HepG2 (cell line): ENCODE measurements at places on chromosomes 4 and X. TPM values are rescaled to one million over a fixed set of nuclear protein-coding genes. Genes with fewer than 3 reads are reported as not detected.

MAGEC2 gene
- total RNA-seq: not detected in 2 replicates

CT45A2 gene
- not detected in 2 replicates for total RNA-seq

NRK gene
- total RNA-seq: not detected in 2 replicates

PCDH19 gene
- total RNA-seq: 0.02 and 0.03 TPM in 2 replicates

MAGEB16 gene
- total RNA-seq: not detected in 2 replicates

WNK3 gene
- total RNA-seq: 0.62 and 1.2 TPM in 2 replicates

OPRPN gene
- not detected in 2 replicates for total RNA-seq

RTL9 gene
- total RNA-seq: 0.02 and 0.15 TPM in 2 replicates

HTRA3 gene
- total RNA-seq: not detected in 2 replicates

ABCG2 gene
- 13.2 and 15.7 TPM in 2 replicates for total RNA-seq

PROM1 gene
- 2.5 and 3.9 TPM in 2 replicates for total RNA-seq

GUCY2F gene
- total RNA-seq: not detected in 2 replicates

NUDT11 gene
- not detected in 2 replicates for total RNA-seq

FAT1 gene
- total RNA-seq: 176 and 185 TPM in 2 replicates

AREG gene
- total RNA-seq: 2.3 and 6.2 TPM in 2 replicates

PTTG2 gene
- not detected in 2 replicates for total RNA-seq

PABPC1L2B gene
- total RNA-seq: not detected in 2 replicates

UGT8 gene
- total RNA-seq: not detected in 2 replicates

GAB3 gene
- not detected in 2 replicates for total RNA-seq

UGT2B10 gene
- 97.8 and 148 TPM in 2 replicates for total RNA-seq

L1CAM gene
- total RNA-seq: 1.1 and 1.4 TPM in 2 replicates

PNMA5 gene
- total RNA-seq: not detected in 2 replicates

KCND1 gene
- total RNA-seq: 0.07 TPM in 1 of 2 replicates, not detected in the other

PAGE2 gene
- total RNA-seq: not detected in 2 replicates

CT47B1 gene
- not detected in 2 replicates for total RNA-seq

HEPH gene
- not detected in 2 replicates for total RNA-seq

TBC1D9 gene
- total RNA-seq: 12.2 TPM in 2 replicates

FGG gene
- total RNA-seq: 1,495 and 2,423 TPM in 2 replicates

PRPS1 gene
- total RNA-seq: 54.4 and 80.5 TPM in 2 replicates

DRD5 gene
- total RNA-seq: not detected in 2 replicates

PDGFC gene
- total RNA-seq: 6.8 and 9.1 TPM in 2 replicates

CRMP1 gene
- total RNA-seq: not detected in 2 replicates

LARP7 gene
- total RNA-seq: 37.1 and 49.6 TPM in 2 replicates

CDS1 gene
- 2.1 TPM in 2 replicates for total RNA-seq
